Left hindlimb (tissue), 1 donor: ENCODE measurements at places on chromosomes 2 and 18.

DNA sequence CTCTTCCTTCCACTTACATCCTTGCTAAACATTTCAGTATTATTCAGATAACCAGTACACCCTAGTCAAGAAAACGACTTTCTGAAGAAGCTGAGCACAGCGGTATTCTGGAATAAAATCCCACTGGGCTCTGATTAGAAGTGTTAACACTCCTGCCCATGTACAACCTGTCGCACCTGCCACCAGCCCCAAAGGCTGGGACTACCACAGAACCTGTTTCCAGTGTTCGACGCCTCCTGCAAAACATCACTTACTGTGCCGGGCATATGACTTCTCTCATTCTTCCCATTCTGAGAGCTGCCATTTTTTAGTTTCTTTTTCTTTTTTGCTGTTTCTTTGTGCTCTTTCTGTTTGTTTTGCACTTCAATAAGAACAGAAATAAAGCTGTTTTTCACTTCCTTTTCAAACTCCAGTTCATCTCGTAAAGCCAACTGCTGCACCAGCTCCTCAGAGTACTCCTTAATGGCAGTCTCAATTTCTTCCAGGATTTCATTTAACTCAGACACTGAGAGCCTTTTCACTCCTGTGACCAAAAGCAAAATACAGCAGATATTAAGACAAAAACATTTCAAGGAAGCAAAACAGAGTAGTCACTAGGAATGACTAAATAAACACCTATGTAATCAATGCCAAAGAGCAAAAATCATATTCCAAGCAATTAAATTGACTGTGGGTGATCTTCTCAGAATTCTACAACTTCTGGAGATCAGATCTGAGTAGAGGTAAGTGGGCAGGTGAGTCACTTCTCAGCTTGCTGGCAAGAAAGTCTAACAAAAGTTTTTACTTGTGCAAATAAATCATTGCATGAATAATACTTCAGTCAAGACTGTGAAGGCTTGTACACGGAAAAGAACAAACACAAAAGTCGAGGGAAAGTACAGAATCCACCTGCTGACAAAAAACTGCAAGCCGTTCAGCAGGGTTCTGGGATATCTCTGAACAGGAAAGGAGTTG lies 19.3 kb downstream of the FEZ2 start:
- no peak for DNase-seq

- no peak for DNase-seq
These were observed 51.5 kb upstream of the NFATC1 start for GRCh38 chr18:79344208-79344581.

- no peak for DNase-seq
These were observed 3.1 kb downstream of the FECH start for GRCh38 chr18:57583297-57583835.

DNA sequence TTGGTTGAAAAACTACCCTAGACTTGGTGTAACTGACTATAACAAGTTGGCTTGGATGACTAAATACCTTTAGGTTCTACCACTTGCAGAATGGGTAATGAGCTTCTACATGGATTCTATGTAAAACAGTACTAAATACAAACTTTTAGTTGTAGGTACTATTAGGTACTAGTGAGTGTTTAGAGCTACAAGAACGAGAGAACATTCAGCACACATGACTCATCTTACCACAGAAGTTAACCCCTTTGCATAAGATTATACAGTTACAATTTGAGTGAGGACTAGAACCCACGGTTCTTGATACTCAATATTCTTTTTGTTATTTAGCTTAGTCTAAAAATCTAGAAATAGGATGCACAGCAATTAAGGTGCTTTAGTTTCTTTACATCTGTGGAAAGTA lies 101.7 kb upstream of the TFCP2L1 start:
- no peak for DNase-seq

- no peak for DNase-seq
These were observed 549 bp upstream of the DPP4 start for GRCh38 chr2:162074632-162074895.

DNA sequence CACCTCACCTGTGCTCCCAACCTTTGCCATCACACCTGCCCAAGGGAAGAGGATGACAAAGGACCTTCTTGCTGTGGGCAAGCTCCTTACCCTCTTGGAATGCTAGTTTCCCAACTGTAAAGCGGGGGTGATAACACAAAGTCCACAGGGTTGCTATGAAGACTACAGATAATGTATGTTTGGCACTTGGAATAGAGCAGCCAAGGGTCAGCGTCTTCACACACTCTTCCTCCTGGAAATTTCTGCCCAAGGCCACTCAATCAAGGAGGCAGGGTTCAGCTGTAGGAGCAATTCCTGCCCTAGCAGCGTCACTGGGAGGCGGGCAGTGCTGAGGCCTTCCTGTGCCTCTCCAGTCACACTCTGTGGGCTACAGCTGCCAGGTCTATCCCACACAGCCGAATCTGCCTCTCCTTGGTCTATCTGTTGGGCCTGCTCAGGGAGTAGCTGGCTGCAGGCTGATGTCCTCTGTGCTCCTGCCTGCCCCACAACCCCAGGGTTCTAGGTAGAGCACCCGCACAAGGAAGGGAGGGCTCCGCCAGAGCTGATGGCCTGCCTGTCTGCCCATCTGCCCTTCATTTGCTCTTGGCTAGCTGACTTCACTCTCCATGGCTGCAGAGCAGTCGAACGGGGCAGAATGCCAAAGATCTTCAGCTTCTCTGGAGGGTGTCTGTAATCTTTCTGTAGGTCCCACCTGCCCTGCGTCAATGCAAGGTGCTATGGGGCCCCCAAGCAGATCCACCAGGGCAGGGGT lies 91.9 kb downstream of the MRO start:
- no peak for DNase-seq

DNA sequence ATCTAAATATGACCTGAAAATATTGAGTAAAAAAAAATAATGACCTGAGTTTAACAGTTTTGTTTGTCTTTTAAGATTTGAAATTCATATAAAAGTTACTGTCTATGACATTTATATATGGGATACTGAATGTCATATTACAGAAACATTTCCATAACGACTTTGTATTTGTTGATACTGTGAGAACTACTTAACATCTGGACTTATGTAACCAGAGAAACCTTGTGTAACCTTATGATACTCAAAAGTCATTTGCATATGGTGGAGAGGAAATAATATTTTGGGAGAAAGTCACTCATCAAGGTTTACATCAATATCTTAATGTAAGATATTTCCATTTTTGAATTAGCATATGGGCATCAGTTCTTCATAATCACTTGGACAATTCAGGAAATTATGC lies 12.6 kb downstream of the MFSD6 start:
- DNase-seq = no peak

DNA sequence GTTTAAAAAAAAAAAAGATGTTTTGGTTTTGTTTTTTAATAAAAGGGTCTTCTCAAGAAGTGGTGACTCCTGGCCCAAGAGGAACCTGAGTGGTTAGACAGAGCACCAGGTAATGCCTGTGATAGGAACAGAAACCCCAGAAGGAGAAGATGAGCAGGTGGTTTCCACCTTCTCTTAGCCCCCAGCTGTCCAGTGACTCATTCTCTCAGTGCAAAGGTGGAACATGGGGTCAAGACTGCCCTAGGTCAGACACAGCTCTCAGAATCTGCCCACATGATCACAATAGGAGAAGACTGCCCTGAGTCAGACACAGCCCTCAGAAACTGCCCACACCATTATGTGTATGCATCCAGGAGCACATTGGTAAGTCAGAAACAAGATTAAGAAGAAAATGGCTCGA lies 61.8 kb downstream of the TBC1D8 start:
- no peak for DNase-seq

GRCh38 chr2:26692897-26693849 lies 651 bp downstream of the KCNK3 start:
- no peak for DNase-seq

DNA sequence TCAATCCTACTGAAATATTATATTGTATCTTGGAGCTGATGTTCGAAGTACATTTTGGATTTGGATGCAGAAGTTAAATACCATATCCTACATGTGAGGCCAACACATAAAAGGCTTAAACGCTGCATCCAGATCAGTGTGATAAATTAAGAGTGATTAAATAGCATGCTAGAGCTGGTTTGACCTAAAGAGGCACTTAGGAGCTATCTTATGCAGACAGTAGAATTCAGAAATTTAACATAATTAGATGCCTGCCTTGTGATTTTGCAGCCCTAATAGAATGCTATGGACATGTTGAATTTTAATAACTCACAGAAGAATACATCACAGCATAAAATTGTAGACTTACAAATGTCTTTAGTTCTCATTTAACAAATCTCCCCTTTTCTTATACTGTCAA lies 501.2 kb upstream of the LINC00305 start:
- no peak for DNase-seq

DNA sequence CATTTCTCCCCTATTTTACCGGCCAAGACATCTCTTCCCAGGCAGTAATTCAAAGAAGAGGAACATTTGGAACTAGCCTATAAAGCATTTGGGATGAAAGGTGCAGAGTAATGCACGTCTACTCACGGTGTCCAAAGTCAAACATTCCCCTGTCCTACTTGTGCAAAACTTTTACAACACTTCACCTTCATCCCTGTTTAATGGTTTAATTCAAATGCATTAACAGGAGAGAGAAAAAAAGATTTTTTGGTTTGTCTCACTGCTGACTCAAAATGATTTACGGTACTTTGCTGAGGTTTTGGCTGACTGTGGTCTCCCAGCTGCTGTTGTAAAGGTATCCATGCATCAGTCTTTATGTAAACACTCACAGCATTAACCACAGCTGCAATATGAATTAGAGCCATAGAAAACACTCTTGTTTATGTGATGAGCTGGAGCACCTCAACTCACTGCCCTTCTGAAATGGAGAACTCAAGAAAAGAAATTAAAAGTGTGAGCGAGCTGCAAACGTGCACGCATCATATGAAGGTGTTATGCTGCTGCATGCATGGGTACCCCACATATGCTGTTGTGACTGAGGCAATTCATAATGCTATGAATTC lies 220.5 kb downstream of the PIEZO2 start:
- peak; percentile 42 for DNase-seq
